ENCODE measurements at places on chromosomes 5 and 9. TPM values are rescaled to one million over a fixed set of nuclear protein-coding genes. Genes with fewer than 3 reads are reported as not detected.

ARSK gene
- 7.9 TPM for total RNA-seq

ORM2 gene
- not detected for total RNA-seq

KCNT1 gene
- 3.2 TPM for total RNA-seq

LAMC3 gene
- total RNA-seq, result 1.1 TPM
